Muscle of arm (tissue), 14 donors: ENCODE measurements at places on chromosomes 13 and 19. TPM values are rescaled to one million over a fixed set of nuclear protein-coding genes. Genes with fewer than 3 reads are reported as not detected.

The DPRX gene
- not detected for polyA plus RNA-seq

The ZNF614 gene
- 9.9 TPM for polyA plus RNA-seq

The RGL3 gene
- 0.40 TPM for polyA plus RNA-seq

The SIAH3 gene
- polyA plus RNA-seq, result 0.28 TPM

The PRR22 gene
- polyA plus RNA-seq, result not detected

The PCDH9 gene
- 4.3 TPM for polyA plus RNA-seq
